T-helper 22 cell (primary cell): ENCODE measurements at places on chromosomes 3 and 15.

GRCh38 chr3:65439641-65440284 lies 599.0 kb downstream of the MAGI1 start:
- no peak for DNase-seq

DNA sequence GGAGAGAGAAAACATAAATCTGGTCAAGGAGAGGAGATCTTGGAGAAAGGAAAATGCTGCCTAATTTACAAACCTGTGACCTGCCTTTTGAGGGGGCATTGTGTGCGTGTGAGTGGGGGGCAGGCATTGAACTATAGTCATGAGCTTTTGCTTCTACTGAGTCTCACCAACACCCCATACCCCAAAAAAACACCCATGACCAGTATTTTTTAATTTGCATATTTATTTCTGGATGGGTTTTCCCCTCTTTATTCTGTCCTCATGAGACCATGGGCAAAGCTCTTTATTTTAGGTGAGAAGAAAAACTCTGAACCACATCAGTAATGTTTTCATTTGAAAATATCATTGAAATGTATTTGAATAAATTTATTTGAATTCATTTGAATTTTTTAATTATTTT lies 20.6 kb downstream of the CD80 start:
- no peak for DNase-seq

DNA sequence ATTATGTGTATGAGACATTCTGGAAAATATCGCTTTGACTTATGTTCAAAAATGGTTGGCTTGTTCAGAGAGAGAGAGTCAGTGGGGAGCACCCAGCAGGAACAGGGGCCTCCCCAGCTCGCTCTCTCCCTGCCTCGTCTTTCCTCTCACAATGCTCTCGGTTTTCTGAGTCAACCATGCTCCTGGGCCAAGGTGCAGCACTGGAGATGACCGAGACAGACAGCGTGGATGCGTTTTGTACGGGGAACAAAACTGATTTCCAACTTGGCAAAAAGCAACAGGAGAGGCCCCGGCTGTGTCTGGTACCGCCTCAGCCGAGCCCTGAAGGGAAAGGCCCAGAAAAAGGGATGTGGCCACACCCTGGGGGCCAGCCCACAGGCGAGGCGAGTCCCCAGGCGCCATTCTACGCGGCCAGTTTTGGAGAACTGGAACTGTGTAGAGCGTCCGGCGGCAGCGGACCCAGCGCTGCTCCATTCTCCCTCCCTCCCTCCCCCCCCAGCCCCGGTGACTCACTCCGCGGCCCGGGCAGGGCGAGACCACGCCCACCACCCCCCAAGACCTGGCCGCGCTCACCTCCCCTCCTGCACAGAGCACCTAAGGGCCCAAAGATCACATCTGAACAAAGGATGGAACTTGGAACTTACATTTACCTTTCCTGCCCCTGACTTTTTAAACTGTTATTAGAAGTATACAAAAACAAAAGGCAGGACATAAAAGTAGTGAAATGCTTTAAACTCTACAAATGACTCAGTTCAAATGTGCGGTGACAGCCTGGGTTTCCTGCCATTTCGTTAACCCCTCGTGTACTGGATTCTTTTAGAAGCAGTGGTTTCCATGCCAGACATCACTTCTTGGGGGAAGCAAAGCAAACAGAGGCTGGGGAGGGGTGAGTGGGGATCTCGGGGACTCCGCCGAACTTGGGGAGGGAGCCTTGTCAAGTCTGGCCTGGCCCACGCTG lies 12.7 kb downstream of the ATP10A start:
- peak; percentile 49 for DNase-seq

DNA sequence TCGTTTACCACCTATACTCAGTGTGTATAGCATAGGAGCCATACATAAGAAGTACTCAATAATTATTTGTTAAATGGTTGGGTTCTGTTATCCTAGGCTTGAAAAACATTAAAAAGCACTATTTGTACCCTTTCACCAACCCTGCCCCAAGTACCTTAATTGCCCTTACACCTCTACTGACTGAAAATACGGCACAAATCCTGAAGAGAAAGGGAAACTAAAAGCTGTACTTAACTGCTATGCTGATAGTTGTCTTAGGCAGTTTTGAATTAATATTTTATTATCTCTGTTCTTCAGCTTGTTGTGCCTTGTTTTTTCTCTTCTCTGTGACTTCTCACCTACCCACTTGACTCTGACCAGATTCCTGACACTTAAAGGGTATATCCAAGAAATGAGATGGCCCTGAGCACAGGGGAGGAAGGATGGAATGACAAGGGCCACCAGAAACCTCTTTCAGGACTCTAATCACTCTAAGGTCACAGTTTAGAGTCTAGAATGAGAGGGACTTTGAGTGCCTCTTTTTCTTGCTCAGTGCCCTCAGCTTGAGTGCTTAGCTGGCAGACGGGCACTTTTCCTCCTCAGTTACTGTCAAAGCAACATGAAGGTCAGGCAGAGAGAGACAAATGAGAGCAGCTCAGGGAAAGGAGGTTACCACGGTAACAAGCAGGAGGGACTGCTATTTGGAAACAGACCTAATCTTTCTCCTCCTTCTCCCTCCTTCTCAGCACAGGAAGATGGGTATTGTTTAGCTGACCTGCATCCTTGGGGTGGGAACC lies 136.5 kb downstream of the ZNF609 start:
- DNase-seq, result no peak

GRCh38 chr3:159964166-159964973 lies 24.3 kb upstream of the IL12A start:
- DNase-seq, result no peak

DNA sequence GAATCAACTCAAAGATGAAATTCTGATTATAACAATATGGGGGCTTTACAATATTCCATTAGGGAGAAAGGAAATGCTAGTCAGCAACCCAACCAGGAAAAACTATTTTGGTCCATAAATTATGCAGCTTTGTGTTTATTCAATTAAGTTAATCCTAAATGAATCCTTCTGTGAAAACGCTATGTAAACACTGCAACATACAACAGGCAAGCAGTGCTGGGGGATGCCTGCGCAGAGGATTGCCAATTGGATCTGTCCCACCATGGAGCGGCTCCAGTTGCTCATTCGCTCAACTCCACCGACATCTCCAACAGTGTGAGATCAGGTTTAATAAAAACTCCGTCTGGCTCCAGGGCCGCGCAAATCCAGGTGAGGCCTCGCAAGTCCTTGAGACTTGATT lies 290.5 kb upstream of the VEPH1 start:
- DNase-seq, result no peak

GRCh38 chr3:175392653-175393052 lies 533.5 kb downstream of the NAALADL2 start:
- DNase-seq, result no peak

GRCh38 chr3:17795711-17796110 lies 53.3 kb upstream of the TBC1D5 start:
- DNase-seq, result no peak

DNA sequence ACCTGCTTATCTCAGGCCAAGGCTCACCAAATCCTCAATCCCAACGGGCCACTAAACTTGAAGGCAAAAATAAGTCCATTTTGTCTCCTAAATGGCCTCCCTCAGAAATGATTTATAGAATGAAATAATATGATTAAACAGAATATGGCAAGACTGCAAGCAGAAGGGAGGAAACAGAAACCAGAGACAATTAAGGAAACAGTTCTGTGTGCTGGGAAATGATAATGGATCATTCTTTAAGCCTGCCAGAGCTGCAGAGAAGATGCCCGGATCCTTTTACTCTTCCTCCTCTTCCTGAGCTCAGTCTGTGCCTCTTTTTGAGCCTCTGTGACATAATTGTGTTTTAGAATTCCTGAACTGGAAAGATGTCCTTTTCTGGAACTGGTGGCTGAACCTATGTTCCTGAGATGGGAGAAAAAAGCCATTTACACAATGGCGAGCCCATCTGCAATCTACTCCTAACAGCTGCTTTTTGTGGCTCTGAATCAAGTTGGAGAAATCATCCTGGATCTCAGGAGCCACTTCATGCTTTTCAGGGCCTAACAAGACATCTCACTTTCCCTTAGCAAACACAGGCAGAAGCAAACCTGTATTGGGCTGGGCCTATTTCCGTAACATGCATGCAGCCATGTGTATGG lies 2.8 kb upstream of the ABHD2 start:
- no peak for DNase-seq

- no peak for DNase-seq
These were observed 287.0 kb downstream of the MEX3B start for GRCh38 chr15:81758818-81759284.

DNA sequence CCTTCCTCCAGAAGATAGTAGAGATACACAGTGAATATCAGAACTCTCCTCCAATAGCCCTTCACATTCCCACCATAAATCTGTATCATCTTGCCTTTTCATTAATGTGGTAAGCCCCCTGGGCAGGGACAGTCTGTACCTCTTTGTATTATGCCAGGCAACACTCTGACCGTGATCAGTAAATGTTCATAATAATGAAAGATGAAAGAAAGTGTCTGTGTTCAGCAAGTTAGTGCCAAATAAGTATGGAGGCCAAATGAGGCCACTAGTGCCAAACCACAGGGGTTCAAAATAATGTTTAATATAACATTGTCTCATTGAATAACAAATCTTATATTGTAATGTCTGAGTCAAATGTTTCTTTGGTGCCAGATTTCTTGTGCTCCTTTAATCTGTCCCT lies 104.3 kb downstream of the CMSS1 start:
- DNase-seq, result no peak

- DNase-seq, result no peak
These were observed 13.2 kb upstream of the PCSK6 start for GRCh38 chr15:101502572-101503295.

GRCh38 chr3:77773084-77773483 lies 733.2 kb downstream of the ROBO2 start:
- DNase-seq, result no peak

DNA sequence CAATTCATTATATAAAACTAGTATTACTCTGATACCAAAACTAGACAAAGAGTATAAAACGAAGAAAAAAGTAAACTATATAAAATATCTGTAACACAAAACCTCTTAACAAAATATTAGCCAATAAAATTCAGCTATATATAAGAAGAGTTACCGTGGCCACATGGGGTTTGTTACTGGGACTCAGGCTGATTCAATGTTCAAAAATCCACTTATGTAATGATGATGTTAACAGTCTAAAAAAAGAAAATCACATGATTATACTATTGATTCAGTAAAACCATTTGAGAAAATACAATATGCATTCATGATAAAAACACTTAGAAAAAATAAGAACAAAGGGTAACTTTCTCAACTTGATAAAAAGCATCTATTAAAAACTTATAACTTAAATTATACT lies 18.3 kb downstream of the P2RY1 start:
- no peak for DNase-seq

- no peak for DNase-seq
These were observed 336.1 kb downstream of the FOXP1 start for GRCh38 chr3:71247221-71247957.

- DNase-seq, result no peak
These were observed 128.9 kb upstream of the ICE2 start for GRCh38 chr15:60607817-60608216.

- DNase-seq, result peak; percentile 51
These were observed 489 bp downstream of the GMPPB start for GRCh38 chr3:49723296-49723627.

GRCh38 chr15:41417418-41418195 lies 712 bp downstream of the RTF1 start:
- DNase-seq, result peak; percentile 14

- DNase-seq, result no peak
These were observed 42.6 kb downstream of the PHLDB2 start for GRCh38 chr3:111901637-111902036.

- no peak for DNase-seq
These were observed 239.8 kb upstream of the THBS1 start for GRCh38 chr15:39340903-39341645.

DNA sequence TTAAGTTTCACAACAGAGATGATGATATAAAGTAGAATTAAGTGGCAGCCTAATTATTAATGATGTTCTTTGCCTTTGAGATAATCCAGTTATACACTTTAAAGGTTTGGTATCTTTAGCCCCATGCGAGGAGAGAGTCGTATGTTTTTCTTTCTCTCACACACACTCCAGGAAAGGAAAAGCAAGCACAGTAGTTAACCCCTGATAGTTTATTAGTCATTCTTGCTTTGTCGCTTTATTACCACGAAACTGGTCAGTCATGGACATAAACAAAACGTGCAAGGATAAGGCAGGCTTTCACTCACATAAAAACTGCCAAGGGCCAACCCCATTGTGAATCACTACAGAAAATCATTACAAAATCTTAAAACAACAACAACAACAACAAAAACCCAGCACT lies 866.9 kb downstream of the FHIT start:
- DNase-seq, result no peak

- no peak for DNase-seq
These were observed 215.3 kb downstream of the MEIS2 start for GRCh38 chr15:36884936-36885635.

- DNase-seq, result no peak
These were observed 60.9 kb upstream of the ZNF280D start for GRCh38 chr15:56794165-56794552.

GRCh38 chr15:98804057-98804380 lies 155.7 kb downstream of the IGF1R start:
- no peak for DNase-seq

GRCh38 chr15:72912996-72913395 lies 129.4 kb upstream of the ADPGK start:
- no peak for DNase-seq

DNA sequence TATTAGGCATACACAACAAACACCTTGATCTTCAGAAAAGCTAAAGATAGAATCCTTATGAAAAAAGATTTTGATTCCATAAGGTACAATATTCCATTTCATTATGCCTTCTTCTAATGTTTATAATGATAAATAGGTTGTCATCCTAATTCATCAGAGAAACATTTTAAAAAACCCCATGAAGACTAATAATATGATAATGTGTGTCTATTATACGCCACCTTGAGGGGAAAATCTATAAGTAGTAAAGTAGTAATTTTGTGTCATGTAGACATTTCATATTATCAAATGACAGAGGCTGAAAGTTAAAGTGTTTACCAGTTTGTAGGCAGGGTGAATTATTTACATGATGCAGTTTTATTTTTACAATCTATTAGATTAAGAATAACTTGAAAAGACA lies 524.3 kb downstream of the GBE1 start:
- no peak for DNase-seq

- DNase-seq, result no peak
These were observed 25.7 kb downstream of the ZNF35 start for GRCh38 chr3:44674211-44674610.

- no peak for DNase-seq
These were observed 15.5 kb upstream of the SCAANT1 start for GRCh38 chr3:63927422-63928280.
